Type B pancreatic cell (in vitro differentiated cells): ENCODE measurements at places on chromosomes 16 and 17. TPM values are rescaled to one million over a fixed set of nuclear protein-coding genes. Genes with fewer than 3 reads are reported as not detected.
A peak's percentile ranks its signal among the peaks of the same experiment; 100 is the strongest.

SLC6A2 gene
- total RNA-seq, result 5.7 and 12.7 TPM in 2 replicates

DNA sequence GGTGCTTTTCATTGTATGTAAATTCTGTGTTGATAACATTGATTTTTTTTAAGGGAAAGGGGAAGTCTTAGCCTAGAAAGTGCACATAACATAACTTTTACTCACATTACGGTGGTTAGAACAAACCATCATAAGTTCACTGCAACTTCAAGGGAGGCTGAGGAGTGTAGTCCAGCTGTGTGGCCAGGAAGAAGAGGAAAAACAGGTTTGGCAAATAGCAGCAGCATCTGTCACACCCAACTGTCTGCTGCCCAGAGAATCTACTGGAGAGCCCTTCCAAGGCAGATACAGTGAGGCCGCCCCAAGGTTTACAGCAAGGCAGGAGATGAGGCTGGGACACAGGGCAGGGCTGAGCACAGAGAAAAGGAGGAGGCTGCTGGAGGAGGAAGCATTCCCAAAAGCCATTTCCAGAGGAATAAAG, 60.6 kb downstream of the AIPL1 start:
- DNase-seq, result peak; percentile 43

DNA sequence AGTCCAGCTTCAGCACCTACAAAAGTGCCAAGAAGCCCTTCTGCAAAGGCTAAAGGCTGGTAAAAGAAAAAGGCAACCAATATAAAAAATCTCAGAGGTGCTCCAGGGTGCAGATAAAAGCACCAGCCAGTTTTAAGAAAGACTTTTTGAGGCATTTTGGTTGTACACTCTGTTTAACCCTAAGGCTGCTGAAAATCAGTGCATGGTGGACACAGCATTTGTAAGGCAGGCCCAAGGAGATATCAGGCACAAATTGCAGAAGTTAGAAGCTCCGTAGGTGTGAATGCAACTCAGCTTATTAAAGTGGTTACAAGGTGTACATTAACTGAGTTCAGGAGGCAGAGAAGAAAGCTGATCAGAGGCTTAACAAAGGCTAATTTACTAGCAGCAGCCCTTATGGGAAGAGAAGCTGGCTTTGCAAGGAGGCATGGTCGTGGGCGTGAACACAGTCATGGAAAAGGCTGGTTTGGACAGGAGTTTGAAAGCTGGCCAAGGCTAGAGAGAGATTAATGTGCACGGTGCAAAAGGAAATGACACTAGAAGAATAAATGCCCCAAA, 21.1 kb downstream of the ACSM1 start:
- DNase-seq, result no peak

DNA sequence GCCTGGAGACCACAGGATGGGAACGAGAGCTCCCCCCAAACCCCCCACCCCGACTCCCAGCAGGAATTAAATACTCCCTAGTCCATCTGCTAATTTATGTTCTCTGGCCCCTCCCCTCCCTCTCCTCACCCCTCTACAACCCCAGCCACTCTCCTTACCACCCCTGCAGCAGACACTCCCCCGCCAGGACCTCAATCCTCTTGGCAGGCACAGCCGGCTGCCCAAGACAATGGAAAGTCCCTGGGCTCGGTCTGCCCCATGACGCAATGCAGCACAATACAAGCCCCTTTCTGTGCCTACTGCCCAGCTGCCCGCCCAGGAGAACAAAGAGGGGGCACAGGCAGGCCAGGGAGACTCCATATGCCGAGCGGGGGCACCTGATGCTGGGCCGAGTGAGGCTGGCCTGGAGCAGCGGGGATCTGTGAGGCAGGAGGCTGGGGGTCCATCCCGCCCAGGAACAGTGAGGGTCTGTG, 30.3 kb upstream of the CDC42EP4 start:
- DNase-seq, result no peak

- DNase-seq, result no peak
Observed at GRCh38 chr16:10485698-10486382, 94.6 kb downstream of the EMP2 start.
